ENCODE measurements at places on chromosomes 11 and 22.

- DNase-seq, result no peak
These were observed at the start of gene ST14 for GRCh38 chr11:130159657-130160497. Gene ST14, plus strand, starts transcription at chr11:130159782. Its CDS starts 198 bp downstream, at chr11:130159980.

DNA sequence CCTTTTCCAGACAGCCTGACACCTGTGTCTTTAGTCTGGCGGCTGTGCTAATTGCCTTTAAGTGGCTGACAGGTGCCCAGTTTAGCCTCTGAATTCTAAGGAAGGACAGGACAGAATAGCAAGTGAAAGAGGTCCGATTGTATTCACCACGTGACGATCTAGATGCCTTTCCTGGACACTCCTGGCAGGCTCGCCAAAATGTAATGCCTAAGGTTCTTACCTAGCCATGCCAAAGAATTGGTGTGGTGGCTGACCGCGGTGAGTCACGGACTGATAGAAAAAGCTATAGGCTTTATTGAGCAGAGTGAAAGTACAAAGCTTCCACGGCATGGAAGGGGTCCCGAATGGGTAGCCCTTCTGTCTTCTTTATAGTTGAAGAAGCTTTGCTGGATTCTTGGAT is 26.7 kb downstream of the ANKRD42 start:
- DNase-seq, result no peak

DNA sequence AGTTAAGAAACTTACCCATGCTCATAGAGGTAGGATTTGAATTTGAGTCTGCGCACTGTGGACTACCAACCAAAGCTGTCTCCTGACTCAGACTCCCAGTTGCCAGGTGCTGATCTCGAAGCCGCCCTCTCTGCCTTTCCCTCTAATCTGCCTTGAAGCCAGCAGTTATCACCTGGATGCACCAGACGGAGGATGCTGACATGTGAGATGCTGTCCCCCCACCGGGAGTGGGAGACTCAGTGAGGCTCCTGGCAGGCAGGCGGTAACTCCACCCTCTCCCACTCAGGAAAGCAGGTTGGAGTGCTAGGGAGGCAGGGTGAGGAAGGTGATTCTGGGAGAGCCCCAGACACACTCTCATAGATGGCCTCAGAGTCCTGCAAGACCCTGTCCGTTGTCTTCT is 40.4 kb downstream of the KIAA1671 start:
- no peak for DNase-seq

DNA sequence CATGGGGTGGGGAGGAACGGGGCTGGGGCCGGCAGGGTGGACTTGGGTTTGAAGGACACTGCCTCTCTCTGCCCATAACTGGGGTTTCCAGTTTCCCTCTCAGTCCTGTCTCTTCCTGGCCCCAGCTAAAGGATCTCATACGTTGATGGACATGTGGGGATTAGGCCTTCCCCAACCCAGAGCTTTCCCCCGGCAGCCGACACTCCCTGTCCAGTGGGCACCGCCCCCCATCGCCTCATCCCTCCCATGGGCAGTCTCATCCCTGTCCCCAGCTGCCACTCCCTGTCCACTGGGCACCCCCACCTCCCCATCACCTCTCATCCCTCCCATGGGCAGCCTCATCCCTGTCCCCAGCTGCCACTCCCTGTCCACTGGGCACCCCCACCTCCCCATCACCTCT is 22.2 kb upstream of the ACR start:
- no peak for DNase-seq

DNA sequence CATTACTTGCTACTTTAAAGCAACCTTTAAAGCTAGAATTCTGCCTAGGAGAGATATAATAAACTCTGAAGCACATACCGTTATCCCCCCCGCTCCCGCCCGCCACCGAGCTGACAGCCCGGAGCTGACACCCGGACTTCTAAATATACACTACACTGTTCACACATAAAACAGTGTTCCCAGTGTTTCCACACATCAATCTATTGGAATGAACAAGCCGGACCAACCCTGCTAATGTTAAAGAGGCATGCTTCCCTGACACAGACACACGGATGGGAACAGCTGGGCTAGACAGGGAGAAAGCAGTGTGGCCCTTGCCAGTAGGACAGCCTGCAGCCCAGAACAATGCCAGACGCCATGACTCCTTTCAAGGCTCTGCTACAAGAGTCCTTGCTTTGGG is 108.4 kb upstream of the CSNK2A3 start:
- no peak for DNase-seq

DNA sequence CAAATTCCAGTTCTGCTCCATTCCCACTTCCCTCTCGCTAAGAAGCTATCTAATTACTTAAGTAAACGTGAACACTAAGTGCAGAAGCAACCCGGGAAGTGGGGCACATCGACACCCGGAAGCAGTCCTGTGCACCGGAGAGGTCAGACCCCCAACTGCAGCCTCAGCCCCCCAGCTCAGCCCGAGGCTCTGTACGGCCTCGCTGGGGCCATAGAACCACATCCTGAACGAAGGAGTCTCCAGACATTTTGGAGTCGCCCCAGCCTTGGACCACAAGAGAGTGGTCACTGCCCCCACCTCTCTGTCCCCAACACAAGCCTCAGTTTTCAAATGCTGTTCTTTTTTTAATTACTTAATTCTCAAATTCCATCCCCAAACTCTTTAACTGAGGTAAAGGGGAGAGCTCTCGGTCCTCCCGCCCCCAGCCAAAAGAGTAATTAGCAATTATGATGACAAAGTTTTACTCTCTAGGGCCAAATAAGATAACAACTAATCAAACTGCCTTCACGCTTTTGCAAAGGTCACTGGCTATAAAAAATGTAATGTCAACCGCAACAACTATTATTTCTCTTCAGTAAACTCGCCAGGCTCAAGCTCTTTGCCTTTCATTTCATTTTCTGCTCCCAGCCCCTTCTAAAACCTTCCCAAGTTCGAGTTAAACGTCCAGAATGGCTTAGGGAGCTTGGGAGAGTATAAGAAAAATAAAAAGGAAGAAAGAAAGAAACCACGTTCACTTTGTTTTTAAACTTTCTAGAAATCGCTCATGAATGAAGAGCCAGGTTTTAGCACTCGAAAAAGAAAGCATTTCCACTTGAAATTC is 2.2 kb downstream of the PAX6 start:
- DNase-seq, result no peak

DNA sequence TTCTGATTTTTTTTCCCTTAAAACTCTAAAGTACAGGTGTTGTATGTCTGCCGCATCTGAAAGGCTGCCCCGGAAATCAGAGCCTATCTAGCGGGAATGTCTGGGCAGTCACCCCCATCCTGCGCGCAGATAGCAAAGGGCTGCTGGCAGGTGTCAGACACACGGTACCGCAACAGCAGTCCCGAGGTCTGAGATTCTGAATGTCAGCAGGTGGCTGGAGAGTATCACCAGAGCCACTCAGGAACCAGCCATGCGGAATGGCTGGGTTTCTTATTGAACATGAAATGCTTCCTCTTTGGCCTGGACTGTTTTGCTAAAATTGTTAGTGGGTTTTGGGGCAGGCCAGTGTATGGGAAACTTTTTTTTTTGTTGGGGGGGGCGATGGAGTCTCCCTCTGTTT is 53.3 kb downstream of the CERK start:
- no peak for DNase-seq

- DNase-seq, result no peak
These were observed 160.2 kb downstream of the FAT3 start for GRCh38 chr11:92384802-92385201.

DNA sequence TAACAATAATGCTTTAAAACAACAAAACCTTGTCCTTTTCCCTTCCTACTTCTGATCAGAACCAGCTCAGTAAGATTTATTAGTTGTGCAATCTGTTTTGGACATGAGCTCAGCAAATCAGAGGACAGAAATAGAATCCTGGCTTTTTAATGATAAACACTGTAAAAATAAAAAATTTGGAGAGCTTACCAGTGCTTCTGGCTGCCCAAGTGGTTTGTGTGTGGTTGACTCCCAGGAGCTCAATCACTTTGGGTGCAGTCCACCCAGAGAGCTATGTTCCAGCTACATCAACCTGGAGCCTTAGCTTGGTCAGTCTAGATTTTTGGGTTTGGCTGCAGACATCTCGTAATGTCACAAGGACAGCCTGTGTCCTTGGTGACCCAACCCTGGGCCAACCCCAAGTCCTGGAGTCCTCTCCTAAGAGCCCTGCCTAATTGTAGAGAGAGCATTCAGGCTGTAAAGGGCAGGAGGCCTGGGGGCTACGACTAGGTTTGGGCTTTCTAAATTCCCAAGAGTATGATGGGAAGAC is 28.5 kb downstream of the CD44 start:
- DNase-seq, result no peak

- no peak for DNase-seq
These were observed 47.3 kb downstream of the RDX start for GRCh38 chr11:110249066-110249465.

Data from NCI-H1930 (cell line).